ENCODE measurements at places on chromosomes 3 and 15. TPM values are rescaled to one million over a fixed set of nuclear protein-coding genes. Genes with fewer than 3 reads are reported as not detected.

Gene CCR4
- not detected for total RNA-seq

GRCh38 chr15:96354731-96355567, 24.4 kb downstream of the NR2F2 start:
- H3K4me1 ChIP-seq, result no peaks in the 10 kb centered on the region
- peak; percentile 60 for DNase-seq
- H3K4me3 ChIP-seq, result peak overlapping the region; percentile 59
- peak overlapping the region; percentile 94 for H3K27ac ChIP-seq
- H3K36me3 ChIP-seq, result no peaks in the 10 kb centered on the region

- H3K4me3 ChIP-seq, result no peak overlapping the region
- DNase-seq, result no peak
- no peaks in the 10 kb centered on the region for H3K4me1 ChIP-seq
- H3K36me3 ChIP-seq, result no peaks in the 10 kb centered on the region
These were observed 17.8 kb downstream of the GCSAM start for GRCh38 chr3:112115161-112115739.

GRCh38 chr3:187986514-187986934, 167.4 kb upstream of the LPP start:
- H3K4me1 ChIP-seq, result no peaks in the 10 kb centered on the region
- no peak for DNase-seq
- H3K27ac ChIP-seq, result no peak overlapping the region
- H3K36me3 ChIP-seq, result no peaks in the 10 kb centered on the region
- no peaks in the 10 kb centered on the region for H3K27me3 ChIP-seq

All from uterus (tissue), 4 donors.